Cortex of kidney (tissue), 1 donor: ENCODE measurements at places on chromosomes 16 and 17.

GRCh38 chr16:12210925-12211869 lies 234.7 kb downstream of the SNX29 start:
- no peak for DNase-seq

DNA sequence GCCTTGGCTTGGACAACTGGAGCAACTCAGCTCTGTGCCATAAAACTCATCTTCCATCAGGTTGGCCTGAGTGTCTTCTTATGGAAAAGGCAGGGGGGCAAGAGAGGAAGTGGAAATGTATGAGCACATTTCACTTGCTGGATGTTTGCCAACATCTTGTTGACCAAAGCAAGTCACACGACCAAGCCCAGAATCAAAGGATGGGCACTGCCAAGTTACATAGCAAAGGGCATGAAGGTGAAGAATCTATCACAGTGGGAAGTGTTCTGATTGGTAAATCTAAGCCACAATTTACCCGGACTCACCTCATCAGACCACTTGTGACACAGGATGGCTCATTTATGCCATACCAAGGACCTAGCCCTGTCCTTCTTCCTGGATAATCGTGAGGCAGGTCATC lies 310.5 kb upstream of the IRX5 start:
- DNase-seq: no peak

DNA sequence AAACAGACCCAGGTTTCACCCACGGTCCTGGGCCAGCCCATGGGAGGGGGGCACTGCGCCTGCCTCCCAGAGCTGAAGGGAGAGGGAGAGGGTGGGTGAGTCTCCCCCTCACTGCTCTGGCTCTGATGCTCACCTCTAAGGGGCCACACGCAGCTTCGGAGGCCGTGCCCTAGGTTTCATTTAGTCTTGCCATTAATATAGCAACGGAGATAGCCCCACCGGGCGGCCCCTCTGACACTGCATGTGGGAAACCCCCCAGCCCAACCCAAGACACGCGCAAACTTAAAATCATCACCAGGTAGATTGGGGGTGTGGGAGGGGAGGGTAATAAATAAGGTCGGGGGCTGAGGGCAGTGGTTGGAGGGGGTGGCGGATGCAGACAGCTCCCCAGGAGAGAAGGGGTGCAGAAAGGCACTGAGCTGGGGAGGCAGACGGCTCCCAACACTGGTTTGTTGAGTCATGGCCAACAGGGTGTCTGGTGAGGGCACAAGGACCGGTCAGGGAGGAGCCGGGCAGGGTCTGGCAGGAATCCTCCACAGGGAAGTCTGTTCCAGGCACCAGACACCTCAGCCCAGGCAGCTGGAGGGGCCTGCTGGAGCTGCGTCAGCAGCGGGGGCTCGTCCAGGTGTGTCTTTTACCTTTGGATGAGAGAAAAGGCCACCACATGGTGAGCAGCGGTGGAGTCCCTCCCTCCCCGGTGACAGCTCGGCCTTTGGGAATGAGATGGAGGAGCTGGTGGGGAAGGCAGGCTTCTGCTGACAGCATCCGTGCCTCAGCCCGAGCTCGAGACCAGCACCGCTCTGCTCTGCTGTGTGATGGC lies 32.0 kb upstream of the DOC2B start:
- no peak for DNase-seq

DNA sequence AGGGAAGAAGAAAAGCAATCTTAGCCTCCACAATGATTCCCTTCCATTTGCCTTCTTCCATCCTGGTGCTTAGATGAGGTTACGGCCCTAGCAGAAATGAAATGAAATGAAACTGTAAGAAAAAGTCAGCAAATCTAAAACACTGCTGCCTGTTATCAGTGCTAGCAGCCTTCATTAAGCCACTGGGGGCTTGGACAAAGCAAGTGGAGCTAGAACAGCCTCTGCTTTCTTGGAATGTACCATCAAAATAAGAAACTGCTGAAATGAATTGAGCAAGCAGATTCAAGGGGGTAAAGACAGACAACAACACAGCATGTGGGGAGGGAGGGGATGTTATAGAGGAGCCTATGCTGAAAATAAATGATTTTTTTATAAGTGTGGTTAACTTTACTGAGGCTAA lies 5.1 kb downstream of the ANKFN1 start:
- DNase-seq: no peak

DNA sequence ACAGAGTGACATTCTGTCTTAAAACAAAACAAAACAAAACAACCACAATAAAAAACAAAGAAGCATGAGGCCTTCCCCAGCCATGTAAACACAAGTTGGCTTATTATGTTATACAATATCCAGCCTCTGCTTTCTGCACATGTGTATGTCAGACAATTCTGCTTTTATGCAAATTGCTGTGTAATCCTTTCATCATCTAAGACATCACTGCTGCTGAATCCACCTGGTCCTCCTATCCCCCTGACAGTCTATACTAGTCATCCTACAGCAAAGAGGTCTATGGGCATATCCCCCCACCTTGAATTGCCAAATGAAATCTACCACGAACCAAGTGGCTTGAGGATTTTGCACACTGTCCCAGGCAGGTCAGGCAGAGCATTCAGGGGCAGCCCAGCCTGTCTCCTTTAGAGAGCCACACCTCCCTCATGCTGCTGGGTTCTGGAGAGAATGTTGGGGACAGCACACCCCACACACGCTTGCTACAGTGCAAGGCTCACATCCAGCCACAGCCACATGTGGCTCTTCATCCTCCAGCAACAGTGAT lies 339.6 kb upstream of the CDH5 start:
- no peak for DNase-seq

DNA sequence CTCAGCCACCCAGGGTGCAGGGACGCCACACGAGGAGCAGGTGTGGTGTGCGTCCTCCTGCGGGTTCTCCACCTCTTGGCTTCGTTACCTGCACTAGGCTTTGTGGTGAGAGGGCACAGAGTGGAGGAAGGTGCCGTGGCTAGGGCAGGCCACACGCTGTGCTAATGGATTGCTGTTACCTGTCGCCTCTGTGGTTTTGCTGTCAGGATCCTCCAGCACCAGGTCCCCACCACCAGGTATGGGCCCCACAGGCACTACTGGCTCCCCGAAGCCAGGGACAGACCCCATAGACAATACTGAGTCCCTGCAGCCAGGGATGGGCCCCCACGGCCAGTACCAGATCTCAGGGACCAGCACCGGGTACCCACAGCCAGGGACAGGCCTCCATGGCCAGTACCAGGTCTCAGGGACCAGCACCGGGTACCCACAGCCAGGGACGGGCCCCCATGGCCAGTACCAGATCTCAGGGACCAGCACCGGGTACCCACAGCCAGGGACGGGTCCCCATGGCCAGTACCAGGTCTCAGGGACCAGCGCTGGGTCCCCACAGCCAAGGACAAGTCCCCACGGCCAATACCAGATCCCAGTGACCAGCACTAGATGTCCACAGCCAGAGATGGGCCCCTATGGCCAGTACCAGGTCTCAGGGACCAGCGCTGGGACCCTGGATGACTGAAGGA lies 315.6 kb downstream of the SEC14L1 start:
- DNase-seq: no peak

DNA sequence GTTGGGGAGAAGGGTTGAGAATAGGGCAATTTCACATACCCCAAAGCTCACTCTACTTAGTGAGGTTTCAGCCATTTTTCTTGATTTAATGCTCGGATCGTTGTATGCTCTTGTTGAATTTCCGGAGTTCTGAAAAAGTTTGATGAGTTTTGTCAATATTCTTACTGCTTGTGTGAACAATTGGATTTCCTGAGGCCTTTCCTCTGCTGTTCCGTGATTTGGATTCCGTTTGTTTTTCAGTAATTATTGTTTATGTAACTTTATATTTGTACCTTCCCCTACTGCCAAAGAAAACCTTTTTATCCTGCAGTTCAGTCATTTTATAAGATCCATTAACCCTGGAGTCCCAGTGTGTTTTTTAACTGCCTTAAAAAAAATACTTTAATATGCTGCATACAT lies 62.9 kb downstream of the PHKB start:
- no peak for DNase-seq
